Activated CD4-positive, alpha-beta T cell treated with anti-CD3 and anti-CD28 coated beads for 4 hours (primary cell): ENCODE measurements at places on chromosomes 1 and 21.

- peak; percentile 67 for DNase-seq
Measured at GRCh38 chr1:25820247-25821111, 725 bp downstream of the MTFR1L start.

- DNase-seq, result no peak
Measured at GRCh38 chr1:15207829-15208429, 39.1 kb upstream of the FHAD1 start.

- DNase-seq, result no peak
Measured at GRCh38 chr1:24483441-24483840, 19.2 kb upstream of the RCAN3 start.

- peak; percentile 98 for DNase-seq
Measured at GRCh38 chr1:45686288-45687013, at the start of gene GPBP1L1. Gene GPBP1L1, minus strand, starts transcription at chr1:45686533. Its CDS starts 27,446 bp downstream, at chr1:45659087.

DNA sequence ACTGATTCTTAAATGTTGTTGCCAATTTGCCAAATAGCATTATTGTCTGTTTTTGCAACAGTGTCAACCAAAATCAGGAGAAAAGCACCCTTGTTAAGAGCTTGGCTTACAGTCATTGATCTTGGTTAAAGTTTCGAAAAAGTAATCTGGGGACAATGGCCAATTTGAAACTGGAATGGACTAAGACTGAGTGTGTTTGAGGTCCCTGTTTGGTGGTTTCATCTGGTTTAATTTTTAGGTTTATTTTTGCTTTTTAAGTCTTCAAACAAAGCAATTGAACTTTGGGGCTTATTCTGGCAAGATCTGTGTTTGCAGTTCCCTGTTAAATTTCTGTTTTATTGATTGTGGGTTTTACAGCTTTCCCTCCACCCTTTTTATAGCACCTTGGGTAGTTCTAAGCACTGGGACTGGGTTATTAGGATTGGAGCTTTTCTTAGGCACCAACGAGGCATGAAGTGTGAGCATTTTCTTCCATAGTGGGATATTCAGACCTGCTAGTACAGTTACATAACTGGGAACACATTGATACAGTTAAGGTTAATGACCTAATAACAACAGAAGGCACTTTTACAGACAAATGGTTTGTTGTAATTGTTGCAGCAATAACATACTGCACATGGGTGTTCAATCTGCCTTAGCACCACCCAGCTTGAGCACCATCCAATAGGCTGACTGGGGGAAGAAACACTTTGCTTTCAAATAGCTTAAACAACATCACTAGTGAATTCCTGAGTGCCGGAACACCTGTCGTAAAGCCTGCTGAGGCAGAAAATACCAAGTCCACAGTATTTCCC is 40.6 kb upstream of the MAP10 start:
- DNase-seq, result no peak

DNA sequence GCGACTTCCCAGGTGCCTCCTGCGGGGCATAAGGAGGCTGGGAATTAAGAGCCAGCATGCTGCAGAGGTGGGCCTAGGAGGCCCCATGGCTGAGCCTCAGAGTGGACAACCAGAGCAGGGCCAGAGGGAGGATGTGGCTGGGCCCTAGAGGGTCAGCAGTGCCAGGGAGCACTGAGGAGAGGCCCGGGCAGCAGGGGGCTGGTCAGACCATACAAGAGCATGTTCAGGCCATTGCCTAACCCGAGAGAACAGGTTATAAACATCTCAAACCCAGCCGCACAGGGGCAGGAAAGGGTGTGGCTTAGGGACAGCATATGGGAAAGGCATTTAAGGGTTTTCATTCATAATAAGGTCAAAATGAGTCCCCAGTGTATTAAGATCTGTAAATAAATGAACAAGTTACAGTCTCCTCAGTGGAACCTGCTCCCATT is 51.1 kb downstream of the IER5 start:
- DNase-seq, result no peak

- DNase-seq, result no peak
Measured at GRCh38 chr1:225877580-225877979, 4.6 kb downstream of the TMEM63A start.

DNA sequence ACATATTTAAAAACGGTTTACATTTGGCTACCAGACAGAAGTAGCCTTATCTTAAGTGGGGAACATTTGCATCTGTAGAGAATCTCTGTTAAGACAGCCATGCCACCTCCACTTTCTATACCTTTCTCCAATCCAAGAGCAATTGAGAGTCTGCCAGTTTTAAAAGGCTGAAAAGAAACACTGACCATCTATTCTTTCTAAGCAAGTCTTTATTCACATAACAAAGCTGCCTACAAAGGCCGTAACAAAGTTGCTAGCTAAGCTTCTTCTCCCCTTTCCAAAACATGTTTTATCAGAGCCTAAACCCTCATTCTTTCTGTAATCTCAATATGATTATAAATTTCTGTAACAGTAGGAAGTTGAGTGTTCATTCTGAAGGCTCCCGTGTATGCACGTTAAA is 1078.3 kb downstream of the NCAM2 start:
- DNase-seq, result no peak

GRCh38 chr1:219247441-219247840 is 73.8 kb downstream of the LYPLAL1 start:
- no peak for DNase-seq

DNA sequence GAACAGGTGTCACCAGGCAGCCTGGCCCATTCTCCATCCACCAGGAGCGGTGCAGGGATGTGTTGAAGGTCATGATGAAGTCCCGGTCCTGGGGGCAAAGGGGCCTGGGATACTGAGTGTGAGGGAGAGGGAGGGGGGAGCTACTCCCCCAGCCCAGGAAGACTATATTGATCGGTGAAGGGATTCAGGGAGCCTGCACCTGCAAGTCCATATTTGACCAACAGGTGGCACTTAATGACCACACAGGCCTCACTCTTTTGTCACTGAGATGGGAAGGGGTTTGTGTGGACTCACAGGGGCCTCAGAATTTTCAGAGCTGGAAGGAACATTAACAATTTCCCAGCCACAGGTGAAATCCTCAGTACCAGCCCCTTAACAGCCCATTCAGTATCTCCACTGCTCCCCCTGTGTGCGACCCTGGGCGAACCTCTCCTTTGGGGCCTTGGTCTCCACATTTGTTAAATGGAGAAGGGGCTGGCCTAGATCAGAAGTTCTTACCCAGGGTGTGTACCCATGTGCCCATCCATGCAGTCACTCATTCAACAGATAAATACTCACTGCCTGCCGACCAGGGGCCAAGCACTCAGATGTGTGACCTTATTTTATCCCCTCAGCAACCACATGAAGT is 55.6 kb downstream of the NKAIN1 start:
- peak; percentile 2 for DNase-seq

- no peak for DNase-seq
Measured at GRCh38 chr1:61494000-61494399, 230.9 kb downstream of the TM2D1 start.

DNA sequence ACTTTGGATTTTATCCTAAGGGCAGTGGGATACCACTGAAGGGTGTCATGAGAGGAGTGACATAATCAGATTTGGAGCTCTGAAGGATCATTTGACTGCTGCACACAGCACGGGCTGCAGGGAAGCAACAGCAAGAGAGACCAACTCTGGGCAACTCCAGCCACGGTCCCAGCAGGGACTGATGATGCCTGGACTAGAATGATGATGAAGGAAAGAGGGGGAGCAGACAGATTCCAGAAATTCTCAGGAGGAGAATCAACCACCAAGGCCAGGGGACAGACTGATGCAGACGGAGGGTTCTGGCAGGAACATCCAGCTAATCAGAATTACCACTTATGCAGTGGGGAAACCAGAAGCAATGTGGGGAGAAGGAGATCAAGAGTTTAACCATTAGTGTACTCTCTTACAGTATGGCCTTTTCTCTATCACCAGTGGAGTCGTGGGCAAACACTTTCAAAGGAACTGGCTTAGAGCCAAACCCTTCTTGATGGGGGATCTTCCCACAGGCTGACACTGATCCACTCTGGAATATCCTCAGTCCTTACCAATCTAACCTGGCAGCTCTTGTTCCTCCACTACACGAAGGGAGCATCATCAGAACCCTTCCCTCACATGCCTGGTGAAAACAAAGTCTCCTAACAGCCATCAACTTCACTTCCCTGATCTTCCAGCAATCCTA is 3.3 kb downstream of the URB1 start:
- DNase-seq, result no peak

- no peak for DNase-seq
Measured at GRCh38 chr1:116375148-116375886, 2.3 kb downstream of the ATP1A1 start.

- no peak for DNase-seq
Measured at GRCh38 chr1:116759636-116760035, 5.4 kb downstream of the CD2 start.

- DNase-seq, result no peak
Measured at GRCh38 chr1:15510611-15511405, 13.2 kb downstream of the CASP9 start.

DNA sequence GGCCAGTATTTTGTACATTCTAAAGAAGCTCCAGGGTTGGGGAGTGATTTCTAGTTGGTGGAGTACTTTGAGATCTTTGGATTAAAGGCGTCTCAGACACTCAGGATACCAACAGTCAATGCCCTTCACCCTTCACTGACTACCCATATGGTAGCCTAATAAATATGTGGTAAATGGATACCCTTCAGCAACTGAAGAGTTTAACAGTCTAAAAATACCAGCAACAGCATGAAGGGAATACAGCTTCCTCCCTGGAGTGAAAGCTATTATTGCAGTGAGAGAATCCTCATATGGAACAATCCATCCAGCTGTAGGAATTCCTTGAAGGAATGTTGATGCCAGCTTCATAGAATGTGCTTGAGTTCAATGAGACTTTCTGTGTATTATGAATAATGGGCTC is 26.8 kb downstream of the DNAJC11 start:
- DNase-seq, result no peak

DNA sequence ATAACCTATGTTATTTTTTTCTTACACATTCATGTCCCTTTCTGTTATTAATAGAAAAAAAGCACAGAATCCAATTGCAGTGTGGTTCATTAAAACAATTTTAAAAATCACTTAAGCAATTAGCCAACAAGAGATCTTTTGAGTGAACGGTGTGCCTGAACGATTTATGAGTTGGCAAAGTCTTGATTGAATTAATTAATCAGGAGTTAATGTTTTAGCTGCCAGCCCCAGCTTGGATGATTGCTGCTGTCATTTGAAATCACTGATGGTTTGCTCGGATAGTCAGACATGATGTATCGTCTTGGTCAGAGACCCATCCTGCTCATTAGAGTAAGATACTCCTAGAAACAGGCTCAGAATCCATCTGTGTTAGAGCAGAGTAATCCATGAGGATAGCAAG is 158.3 kb upstream of the GALNT2 start:
- DNase-seq, result no peak

- DNase-seq, result no peak
Measured at GRCh38 chr1:63127376-63127775, 195.0 kb upstream of the FOXD3 start.

DNA sequence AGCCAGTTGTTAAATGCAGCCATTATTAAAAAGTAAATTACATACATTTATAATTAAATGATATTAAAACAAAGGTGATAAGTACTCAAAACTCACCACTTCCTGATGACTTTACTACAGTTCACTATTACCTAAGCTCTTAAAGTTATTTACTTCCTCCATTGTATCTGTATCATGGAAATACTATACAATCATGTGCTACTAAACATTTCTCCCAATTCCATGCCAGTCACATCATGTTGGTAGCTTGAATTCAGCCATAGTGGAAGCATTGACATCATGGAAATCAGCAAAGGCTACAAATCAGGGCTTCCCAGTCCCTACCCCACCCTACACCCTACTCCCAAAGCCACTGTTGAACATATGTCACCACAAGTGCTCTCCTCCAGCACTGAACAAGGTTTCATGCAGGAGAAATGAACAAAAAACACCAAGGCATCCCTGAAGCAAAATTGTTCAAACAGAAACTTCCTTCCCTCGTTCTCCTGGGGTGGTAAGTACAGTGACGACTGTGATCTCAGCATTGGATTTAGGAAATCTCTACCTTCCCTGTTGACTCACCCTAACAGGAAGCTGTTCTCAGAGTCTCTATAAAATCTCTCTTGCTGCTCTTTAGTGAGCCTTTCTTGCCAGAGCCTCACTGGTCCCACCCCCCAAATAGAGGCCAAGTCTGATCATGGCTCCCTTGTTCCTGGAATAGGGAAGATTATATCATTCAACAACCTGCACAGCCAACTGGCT is 12.7 kb downstream of the VSIG8 start:
- DNase-seq, result no peak

DNA sequence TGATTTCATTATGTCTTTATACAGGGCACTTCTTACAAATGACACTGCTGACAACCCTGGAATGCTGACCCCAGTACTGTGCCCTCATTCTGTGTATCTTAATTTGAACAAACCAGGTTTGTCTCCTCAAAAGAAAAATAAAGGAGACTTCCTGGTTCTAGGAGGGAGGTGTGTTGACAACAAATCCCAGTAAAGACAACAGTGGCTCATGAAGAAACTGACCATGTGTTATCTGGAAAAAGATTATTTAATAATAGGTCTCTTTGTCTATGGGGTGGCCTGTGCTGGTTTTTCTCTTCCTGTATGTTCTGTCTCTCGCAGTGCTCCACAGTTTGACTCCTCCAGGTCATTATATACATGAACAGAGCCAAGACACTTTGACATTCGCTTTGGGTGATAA is 454.6 kb downstream of the LMO4 start:
- no peak for DNase-seq

GRCh38 chr1:86774305-86775295 is 70.2 kb downstream of the SH3GLB1 start:
- peak; percentile 24 for DNase-seq

DNA sequence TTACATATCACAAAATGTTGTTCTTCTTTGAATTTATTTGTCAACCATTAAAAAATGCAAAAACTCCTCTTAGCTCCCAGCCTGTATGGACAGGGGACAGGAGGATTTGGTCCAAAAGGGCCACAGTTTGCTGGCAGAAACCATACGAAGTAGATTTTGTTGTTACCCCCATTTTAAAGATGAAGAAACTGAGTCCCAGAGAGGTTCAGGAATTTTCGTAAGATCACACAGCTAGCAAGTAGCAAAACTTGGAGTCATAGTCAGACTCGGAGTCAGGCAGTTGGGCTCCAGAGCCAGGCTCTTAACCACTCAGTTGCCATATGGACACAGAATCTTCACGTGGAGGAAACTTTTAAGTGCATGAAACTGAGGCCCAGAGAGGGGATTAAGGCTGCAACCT is 91.4 kb downstream of the TAS1R2 start:
- DNase-seq, result no peak

DNA sequence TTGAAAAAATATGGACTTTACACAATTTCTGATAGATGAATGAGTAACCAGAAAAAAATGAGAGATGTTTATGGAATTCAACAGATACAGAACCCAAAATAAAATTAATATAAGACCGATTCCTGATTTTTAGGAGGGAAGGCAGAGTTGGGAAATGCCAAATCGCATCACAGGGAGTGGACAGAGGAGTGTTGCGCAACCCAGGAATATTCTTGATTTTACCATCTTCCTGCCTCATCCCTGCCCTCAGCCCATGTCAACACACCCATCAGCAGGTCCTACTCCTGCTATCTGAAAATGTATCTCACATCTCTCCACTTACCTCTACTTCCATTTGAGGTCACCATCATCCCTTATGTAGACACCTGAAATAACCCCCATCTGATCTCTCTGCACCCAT is 221.0 kb downstream of the DSCAM start:
- no peak for DNase-seq
